ENCODE measurements at places on chromosomes 4 and X.

DNA sequence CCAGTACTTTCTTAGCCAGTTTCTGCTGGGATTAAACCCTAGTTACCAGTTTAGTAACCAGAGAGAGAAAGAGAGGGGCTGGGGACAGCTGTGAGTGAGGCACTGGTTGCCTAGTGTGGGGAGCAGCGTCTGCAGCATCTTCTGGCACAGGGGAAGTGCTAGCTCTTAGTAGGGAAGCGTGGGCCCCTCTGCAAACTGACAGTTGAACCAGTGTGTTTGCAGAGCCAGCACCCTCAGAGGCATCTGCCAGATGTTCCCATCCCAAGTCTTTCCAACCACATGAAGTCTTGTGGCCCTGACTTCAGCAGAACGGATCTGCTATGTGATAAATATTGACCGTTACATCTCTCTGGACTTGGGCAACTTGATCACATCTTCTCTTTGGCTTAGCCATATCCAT lies 15.0 kb downstream of the RBMX2 start:
- no peak for DNase-seq

GRCh38 chr4:39415678-39416283 lies 9.1 kb downstream of the KLB start:
- no peak for DNase-seq

DNA sequence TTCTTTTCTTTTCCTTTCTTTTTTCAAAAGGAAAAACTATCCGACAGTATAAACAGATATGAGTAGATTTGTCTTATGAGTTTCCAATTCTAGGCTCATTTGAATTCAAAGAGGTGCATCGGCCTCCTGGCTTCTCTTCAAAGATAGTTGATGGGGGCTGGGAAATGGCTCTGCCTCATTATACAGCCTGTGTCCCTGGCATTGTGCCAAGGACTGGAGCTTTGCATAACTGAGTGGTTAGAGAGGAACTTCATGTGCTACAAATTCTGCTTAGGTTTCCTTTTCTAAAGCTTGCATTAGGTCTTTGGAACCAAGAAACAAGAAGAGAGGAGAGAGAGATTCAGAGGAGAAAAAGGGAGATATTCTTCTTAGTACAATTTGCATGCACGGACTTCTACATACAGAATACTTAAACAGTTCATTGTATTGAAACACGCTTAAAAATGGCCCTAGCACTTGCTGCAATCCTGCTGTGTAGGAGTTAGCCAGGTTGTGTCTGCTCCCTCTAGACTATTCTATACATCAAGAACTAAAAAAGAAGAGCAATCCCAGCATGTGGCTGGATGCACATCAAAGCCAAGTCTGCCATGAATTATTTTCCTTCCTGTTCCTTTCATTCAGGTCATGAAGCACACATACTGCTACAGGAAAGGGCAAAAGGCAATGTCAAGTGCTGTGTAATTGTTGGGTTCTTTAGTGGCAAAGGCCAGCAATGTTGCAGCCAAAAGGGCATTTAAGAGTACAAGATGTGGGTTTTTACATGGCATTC lies 70.9 kb downstream of the INTS12 start:
- no peak for DNase-seq

DNA sequence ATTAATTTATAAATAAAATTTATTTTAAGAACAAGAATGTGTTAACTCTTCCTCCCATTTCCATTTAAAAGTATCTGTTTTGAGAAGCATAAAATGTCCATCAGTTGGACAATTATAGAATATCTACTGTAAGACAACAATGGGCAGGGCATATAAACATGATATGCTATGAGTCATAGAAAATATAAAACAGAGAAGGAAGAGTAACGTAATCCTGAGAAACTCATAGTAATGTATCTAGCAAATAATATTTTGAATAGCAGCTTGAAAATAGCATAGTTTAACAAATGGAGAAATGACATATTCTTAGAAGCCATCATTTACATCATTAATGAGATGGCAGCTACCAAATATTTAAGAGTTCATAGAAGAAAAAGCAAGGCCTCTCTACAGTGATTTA lies 820.3 kb upstream of the PCDH10 start:
- no peak for DNase-seq

DNA sequence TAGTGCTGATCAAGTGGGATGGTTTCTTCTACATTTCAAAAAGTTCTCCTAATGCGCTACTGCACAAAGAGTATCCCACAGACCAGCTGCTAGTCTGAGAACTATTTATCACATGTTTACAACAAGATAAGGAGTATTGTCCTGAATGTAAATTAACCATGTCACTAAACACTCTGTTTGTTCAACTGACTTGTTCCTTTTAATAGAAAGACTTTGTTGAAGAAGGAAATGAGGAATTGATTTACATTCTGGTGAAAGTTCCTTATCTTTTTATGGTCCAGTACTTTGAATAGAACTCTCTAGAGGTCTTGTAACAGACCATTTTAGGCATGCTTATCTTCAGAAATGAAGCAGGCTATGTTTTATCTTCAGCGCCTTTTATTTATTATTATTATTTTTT lies 67.3 kb upstream of the IL13RA1 start:
- no peak for DNase-seq

- DNase-seq = no peak
Measured at GRCh38 chr4:121462660-121463261, 81.9 kb upstream of the QRFPR start.

- no peak for DNase-seq
Measured at GRCh38 chr4:43362875-43363636, 470.5 kb downstream of the GRXCR1 start.

DNA sequence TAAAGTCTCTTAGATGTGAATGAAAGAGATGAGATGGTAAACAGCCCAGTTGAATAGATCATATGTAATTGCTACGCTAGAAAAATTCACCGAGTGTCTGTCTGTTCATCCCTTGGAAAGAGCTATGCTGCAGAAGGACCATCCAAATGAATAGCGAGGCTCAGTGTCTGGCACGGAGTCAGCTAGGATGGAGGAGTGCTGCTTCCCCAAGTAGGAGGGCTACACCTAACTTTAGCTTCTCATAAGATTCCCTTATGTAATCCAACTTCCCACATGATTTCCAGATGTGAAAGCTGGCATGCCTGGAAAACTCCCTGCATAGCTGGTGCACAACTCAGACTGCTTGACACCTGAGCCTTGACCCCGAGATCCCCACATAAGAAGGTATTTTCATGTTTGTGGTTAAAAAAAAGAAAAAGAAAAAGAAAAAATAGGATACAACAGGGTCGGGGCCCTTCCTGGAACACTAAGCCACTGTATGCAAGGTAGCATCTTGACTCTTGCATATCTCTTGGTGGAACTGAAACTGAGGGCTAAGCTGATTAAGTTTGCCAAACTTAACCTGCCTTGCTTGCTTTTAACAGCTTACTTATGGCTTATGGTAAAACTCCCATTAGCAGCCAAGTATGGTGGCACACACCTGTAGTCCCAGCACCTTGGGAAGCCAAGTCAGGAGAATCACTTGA lies 82.3 kb downstream of the FREM3 start:
- no peak for DNase-seq

- no peak for DNase-seq
Measured at GRCh38 chr4:176150356-176150682, 45.1 kb downstream of the SPATA4 start.

- no peak for DNase-seq
Measured at GRCh38 chrX:153865321-153865580, 20.7 kb downstream of the L1CAM start.

DNA sequence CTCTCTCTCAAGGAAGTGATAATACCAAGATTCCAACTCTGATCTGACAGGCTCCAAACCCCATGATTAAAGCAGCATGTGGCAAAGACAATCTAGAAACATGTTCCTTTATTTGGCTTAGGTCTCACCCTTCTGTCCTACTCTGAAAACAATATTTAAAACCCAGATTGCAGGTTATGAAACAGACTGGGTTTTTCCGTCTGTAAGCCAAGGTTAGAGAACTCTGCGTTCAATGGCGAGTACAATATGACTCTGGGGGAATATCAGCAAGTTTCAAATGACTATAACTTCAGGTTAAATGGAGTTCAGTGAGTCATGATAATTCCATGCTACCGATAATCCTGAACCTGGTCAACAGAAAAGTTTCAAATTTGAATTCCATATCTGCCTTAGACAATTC lies 50.8 kb downstream of the ANAPC10 start:
- DNase-seq = no peak

DNA sequence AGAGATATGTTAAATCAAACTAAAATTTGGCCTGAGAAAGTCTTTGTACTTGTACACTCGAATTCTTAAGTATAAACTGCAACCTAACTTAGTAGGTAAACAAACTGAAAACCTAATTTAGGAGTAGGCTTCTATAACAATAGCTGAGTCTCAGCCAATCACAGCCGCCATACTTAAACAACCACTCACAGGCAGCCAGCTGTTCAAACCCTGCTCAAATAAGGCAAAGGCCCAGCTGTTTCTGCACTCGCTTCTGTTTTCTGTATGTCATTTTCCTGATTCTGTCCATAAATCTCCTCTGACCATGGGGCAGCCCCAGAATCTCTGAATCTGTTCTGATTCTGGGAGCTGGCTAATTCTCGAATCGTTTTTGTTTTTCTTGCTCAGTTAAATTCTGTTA lies 7.8 kb upstream of the PLS3 start:
- DNase-seq = no peak

DNA sequence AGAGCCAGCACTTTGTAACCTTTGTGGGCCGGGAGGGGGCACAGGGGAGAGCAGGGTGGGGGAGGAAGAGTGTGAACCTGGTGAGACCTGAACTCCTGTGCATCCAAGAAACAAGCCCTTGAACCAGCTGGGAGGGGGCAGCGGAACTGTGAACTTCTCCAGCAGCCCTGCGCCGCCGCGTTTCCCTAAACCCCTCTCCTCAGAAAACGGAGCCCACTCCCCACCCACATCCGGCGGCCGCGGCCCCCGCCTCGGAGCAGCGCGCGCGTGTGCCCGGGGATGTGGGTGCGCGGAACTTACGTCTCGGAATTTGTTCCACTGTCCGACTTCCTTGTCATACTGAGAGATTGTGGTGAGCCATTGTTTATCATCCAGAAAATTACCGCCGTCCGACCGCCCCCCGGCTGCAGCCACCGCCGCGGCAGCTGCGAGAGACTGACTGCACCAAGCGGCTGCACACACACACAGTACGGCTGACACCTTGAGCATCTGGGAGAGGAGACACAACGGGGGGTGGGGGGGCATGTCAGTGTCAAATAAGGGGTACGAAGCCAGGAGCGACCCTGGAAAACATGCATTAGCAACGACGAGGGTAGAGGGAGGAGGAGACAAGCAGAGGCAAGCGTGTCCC lies 494 bp downstream of the SPOCK3 start:
- no peak for DNase-seq

DNA sequence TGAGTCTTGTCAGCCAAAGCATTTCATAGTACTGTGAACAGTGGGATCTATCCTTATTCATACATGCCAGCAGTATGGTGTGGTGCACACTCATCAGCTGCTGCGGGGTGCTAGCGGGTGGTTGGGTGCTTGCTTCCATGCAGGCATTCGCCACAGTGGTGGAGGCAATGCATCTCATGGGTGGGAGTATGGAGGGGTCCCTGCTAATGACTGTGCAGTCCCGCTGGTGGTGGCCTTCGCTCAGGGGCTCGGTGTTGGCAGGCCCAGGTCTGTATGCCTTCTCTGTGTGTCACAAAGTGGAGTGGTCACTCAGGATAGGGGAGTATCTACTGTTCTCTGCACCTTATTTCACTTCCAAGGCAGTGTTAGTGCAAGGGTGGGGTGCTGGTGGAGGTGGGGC lies 122.6 kb downstream of the POU3F4 start:
- DNase-seq = no peak

DNA sequence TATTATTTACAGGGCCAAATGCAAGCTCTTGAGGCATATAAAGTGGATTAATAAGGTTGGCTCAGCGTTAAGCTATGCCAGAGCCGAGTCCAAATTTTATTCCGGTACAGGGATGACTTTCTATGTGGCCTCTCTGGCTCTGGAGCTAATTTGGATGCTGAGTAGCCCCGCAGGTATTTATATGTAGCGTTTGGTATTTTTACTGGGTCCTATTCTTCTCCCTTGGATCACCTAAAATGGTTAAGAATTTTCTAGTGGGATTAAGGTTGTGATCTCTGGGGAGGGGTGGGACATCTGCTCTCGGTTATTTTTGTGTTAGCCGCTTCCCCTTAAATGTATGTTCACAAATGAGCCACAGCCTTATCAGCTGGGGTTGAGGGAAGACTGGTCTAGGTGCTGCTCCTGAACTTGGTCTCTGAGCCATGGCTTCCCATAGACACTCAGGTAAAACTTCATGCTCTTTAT lies 49.4 kb downstream of the FHL1 start:
- DNase-seq = no peak

- no peak for DNase-seq
Measured at GRCh38 chrX:129663171-129663570, 8.4 kb upstream of the APLN start.

GRCh38 chr4:82753238-82753637 lies 45.4 kb downstream of the SCD5 start:
- no peak for DNase-seq

DNA sequence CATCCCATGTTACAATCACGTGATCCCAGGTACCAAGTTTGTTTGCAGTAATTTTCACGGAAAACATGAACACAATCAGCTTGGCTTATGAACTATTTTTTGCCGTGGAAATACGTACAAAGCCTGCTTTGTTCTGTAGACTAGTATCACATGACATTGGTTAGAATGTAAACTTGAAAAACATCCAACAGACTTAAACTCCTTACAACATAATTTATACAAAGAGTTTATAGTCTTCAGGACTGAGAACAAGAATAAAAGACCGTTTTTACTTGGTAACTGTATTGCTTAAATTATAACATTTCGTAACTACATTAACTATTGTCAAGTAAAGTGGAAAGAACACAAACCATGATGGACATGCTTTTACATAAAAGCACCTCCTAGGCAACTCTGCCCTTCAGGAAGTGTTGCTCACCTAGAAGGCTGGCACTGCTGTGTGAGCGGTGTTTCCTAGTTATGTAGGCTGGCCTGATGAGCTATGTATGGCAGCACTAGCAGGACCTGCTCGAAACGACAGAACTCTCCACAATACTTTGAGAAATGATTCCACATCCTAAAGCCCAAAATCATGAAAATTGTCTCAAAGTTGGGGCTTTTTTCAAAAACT lies 41.8 kb upstream of the WDR1 start:
- no peak for DNase-seq

GRCh38 chr4:149784018-149784417 lies 31.6 kb downstream of the IQCM start:
- DNase-seq = no peak

GRCh38 chrX:65933085-65933589 lies 106.7 kb downstream of the VSIG4 start:
- no peak for DNase-seq

DNA sequence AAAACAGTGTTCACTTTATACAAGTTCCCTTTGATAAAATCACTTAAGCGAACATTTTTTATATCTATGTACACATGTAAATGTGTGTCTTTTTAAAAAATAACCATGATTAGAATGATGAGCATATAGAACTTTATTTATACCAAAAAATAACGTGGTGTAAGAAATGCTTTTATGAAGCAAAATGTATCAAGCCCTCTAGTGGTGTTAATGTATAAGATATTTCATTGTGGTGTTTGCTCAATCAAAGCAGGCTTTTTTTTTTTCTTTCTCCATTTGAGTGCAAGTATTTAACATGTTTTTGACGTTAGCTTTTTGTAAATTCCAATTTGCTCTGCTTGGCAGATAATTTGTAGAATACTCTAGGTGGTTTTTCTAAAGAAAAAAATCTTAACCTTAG lies 2092.4 kb upstream of the TENM3 start:
- no peak for DNase-seq

GRCh38 chr4:65535113-65535512 lies 135.2 kb downstream of the EPHA5 start:
- DNase-seq = no peak

- DNase-seq = no peak
Measured at GRCh38 chrX:36609616-36610585, 398.3 kb upstream of the FAM47C start.
